Cardiac fibroblast (primary cell): ENCODE measurements at places on chromosomes 7 and 10.

- no peak for DNase-seq
Measured at GRCh38 chr10:14360515-14360914, 29.8 kb upstream of the FRMD4A start.

DNA sequence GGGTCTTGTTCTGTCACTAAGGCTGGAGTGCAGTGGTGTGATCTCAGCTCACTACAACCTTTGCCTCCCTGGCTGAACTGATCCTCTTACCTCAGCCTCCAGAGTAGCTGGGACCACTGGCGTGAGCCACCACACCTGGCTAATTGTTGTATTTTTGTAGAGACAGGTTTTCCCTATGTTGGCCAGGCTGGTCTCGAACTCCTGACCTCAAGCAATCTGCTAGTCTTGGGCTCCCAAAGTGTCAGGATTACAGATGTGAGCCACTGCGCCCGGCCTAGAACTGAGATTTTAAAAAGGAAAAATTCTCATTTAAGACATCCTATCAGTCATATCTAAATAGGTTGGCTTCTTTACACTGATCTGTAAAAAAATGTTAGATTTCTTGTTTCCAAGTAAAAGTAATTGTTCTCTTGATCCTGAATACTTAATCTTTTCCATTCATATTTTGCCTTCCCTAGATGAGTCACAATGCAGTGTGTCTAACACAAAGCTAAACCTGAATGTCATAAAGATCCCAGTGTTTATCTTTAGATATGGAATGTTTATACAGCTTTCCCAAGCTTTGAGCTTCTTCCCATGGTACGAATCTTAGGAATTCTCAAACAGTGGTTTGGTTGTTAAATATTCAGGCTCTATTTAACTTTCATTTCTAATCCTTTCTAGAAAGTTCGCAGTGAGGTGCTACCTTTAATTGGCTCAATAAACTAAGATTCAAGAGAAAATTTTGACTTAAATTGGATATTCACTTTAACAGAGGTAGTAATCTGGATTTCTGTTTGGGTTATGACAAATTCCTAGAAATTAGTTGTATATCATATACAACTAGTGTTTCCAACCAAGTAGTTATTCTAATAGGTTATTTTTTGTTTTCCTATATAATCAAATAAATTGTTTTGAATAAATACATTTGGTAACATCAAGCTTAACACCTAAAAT, 12.1 kb upstream of the LAMB1 start:
- DNase-seq, result peak; percentile 69

DNA sequence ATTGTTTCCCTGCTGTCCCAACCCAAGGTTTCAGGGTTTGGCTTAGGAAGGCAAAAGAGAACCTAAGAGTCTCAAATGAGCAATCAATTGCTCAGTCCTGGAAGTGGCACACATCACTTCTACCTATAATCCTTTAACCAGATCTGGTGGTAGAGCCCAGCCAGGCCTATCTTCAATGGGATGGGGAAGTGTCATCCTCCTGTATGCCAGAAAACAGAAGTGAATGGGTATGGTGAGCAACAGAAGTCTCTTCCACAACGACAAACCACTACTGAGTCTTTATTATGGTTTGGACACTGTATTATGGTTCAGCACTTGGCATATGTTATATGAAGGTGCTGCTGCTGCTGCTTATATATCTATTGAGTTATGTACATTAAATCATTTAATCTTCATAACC, 3.0 kb upstream of the AKR1B1 start:
- no peak for DNase-seq

- peak; percentile 62 for DNase-seq
Measured at GRCh38 chr10:19816411-19817230, at the start of gene PLXDC2. TSS of gene PLXDC2 (plus strand) at chr10:19816432.
